Neuronal stem cell (in vitro differentiated cells): ENCODE measurements at places on chromosomes 3 and 15.

- DNase-seq, result no peak
Measured at GRCh38 chr15:63759752-63760151, 74.0 kb downstream of the HERC1 start.

DNA sequence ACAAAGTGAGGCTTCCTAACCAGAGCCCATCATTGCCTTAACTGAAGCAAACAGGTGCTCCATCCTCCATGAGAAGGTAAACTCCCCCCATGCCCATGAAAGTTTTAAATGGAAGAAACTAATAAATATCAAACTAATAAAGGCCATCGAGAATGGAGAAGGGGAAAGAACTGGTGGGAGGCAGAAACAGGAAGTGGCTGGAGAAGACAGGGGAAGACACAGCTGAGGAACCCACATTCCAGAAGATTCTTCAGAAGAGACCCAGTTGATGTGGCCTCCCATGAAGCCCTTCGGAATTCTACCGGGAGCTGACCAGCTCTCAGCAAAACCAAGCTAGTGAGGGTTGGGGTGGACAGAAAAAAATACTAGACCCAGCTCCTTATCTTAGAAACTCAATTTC, 41.6 kb downstream of the SH3BP5 start:
- DNase-seq, result no peak

- no peak for DNase-seq
Measured at GRCh38 chr3:141410408-141410807, 42.1 kb downstream of the ZBTB38 start.

- no peak for DNase-seq
Measured at GRCh38 chr3:55089211-55089610, 161.4 kb upstream of the LRTM1 start.

DNA sequence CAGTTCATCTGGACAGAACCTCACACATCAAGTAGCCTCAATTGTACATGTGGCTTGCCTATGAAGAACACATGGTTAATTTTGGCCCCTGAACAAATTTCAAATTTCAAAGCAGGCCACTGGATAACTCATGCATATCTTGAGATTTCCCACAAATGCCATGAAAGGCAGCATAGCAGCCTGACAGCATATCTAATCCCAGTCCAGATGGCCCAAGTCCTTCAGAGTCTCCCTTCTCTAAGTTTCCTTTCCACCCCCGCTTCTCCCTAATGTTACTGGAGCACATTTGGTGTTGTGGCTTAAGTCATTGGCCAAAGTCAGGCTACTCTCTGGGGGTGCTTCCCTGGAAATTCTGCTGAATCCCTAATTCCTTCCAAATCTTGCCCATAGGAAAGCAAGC, 53.8 kb upstream of the COL6A6 start:
- no peak for DNase-seq

DNA sequence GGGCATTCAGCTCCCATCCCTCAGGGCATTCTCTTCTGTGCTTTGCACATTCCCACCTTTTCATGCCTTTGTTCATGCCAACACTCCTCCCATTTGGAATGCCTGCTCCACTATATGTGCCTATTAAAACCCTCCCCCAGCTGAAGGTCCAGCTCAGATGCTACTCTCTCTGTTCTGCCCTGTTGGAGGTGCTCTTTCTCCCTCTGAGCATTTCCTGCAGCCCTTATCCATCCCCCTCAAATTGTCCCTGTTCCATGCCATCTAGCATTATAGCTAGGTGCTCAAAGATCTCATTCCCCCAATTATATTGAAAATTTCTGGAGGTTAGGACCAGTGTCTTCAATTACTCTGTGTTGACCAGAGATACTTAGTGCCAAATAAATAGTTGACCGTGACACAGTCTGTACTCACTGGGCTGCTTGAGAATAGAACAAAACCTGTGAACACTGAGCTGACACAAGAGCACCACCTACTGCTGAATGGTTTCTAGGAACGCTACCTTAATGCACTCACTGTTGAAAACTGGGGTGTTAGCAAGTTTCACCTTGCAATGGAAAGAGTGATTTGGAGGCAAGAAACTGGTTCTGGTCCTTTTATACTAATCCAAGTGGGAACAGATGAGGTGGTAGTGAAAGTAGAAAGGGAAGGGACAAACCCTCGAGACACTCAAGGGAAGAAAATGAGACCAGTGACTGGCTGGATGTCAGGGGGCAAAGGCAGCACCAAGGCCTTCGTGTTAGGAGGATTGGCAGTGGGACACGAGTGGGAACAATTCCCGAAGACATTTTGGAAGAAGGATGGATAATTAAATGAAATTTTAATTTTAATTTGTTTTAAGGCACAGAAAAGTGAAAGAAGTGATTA, 289.8 kb upstream of the ROPN1 start:
- no peak for DNase-seq

DNA sequence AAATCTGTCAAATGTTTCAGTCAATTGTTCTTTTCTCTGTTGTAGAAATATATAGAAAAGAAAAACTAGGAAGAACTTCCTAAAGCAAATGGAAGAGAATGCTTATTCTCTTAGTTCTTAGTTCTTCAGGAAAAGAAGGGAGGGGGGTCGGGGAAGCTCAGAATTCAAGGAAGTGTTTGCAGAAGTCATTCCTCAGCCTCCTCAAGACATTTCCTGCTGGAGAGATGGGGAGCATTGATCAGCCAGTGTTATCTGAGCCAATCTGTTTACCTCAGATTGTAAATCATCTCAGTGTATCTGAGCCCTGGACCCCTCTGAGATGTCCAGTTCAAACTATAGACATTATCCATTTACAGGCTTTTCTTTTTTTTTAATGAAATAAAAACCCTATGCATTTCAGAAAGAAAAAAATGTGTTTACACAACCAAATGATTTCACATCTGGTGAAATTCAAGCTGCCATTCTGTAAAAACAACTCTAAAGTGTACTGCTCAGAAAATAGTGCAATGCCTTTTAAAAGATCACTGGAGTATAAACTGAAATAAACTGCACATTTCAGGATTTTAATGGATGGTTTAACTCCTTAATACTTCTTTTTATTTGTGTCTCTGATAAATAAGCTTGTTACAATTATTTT, 460.7 kb downstream of the ROBO1 start:
- DNase-seq, result no peak

- no peak for DNase-seq
Measured at GRCh38 chr3:32531010-32531647, 28.5 kb upstream of the CMTM6 start.

GRCh38 chr3:122679882-122680474, 661 bp upstream of the PARP14 start:
- no peak for DNase-seq

DNA sequence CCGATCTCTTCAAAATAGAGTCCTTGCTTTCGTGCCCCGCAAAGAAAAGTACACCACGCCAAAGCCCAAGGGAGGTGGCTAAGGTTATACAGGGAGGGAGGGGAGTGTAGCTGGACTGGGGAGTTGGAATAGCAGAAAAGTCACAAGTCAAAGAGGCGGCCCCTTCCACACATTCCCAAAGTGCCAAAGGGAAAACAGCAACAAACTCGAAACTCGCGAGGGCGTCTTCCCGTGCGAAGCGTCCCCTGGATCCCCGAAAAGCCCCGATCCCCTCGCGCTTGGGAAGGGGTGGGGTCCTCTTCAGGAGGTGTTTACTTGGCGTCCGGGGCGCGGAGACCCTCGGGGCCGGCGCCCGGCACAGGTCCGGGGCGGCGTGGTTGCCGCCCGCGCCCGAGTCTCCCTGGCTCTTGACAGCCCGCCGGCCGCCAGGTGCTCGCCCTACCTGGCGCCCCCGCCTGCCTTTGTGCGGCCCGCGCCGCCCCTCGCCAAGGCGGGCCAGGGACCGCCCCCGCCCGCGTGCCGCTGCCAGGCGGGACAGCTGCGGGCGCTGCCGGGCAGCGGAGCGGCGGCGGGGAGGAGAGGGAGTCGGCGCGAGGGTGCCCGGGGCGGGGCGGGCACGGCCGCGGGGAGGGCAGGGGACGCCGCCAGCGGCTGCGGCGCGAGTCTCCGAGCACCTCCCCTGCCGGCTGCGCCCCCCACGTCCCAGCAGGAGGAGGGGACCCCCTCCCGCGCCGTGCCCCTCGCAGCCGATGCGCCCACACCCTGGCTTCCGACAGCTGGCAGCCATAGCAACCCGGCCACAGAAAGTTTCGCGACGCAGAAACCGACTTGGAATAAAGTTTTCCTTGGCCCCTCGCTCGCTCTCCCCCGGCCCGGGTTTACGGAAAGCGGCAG, 966 bp downstream of the MYO1E start:
- DNase-seq, result no peak

GRCh38 chr15:75104804-75105557, 81.6 kb downstream of the PPCDC start:
- no peak for DNase-seq

- no peak for DNase-seq
Measured at GRCh38 chr3:133254716-133255115, 145.1 kb upstream of the BFSP2 start.

- no peak for DNase-seq
Measured at GRCh38 chr3:116265320-116265695, 180.0 kb downstream of the LSAMP start.

DNA sequence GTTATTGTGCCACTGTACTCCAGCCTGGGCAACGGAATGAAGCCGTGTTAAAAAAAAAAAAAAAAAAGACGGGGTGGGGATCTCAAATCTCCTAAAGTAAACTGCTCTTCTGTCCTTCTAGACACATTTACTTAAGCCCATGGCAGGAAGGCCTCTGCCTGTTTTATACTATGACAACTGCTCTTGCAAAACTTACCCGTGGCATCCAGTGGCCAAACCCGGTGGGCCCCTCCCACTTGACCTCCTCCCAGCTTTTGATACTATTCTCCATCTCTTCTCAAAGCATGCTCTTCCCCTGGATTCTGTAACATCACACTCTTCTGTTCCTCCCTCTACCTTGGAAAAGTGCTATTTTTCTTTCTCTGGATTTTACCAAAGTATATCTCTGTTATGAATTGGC, 112.2 kb downstream of the RFTN1 start:
- DNase-seq, result no peak

- no peak for DNase-seq
Measured at GRCh38 chr3:35647461-35647860, 8.1 kb downstream of the ARPP21 start.

DNA sequence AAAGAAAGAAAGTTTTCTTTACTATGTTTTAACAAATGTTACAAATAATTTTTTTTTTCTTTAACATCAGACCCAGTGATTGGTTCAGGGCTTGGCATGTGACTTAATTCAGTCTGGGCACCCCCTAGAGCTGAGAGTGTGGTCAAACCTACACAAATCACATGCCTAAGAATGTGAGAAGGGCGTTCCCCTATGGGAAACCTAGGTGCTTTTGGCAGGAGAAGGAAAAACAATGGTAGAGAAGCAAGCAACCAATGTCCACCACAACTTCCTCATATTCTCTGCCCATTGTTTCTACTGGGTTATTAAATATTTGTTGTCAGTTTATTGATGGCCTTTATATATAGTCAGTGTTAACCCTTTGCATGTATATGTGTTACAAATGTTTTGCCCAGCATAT, 21.4 kb upstream of the PIAS1 start:
- DNase-seq, result no peak

DNA sequence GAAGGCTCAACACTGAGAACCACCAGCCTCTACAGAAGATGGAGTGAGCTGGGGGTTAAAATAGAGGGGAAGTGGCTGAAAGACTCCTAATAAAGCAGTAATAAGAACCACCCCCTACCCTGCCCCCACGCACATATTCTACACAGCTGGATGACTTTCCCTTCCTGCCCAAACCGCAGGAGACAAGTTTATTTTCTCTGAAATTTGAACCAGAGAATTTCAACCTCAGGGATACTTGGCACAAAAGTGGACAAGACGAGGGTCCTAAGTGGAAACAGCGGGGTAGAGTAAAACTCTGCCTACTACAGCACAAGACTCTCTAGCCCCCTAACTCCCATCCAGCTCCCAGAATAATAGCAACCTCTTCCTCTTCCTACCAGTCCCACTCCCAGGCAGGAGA, 28.4 kb downstream of the USF3 start:
- no peak for DNase-seq

- DNase-seq, result no peak
Measured at GRCh38 chr3:15443826-15444524, 16.6 kb downstream of the EAF1 start.

- no peak for DNase-seq
Measured at GRCh38 chr3:44885618-44886017, 11.2 kb downstream of the TGM4 start.

DNA sequence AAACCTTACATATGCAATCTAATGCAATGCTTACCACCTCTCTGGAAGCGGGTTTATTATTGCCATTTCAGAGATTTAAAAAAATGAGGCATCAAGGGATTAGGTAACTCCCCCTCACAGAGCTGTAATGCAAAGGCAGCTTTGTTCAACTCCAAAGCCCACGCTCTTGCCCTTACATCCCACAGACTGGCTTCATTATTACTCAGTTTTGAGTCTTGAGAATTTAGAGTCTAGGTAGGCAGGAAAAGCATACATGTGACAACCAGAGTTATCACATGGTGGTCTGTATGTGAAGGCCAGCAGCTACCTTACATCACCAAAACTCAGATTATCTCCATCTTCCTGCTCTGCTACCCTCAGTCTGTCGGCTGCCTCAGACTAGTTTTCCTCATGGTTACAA, 326.9 kb downstream of the UACA start:
- DNase-seq, result no peak

DNA sequence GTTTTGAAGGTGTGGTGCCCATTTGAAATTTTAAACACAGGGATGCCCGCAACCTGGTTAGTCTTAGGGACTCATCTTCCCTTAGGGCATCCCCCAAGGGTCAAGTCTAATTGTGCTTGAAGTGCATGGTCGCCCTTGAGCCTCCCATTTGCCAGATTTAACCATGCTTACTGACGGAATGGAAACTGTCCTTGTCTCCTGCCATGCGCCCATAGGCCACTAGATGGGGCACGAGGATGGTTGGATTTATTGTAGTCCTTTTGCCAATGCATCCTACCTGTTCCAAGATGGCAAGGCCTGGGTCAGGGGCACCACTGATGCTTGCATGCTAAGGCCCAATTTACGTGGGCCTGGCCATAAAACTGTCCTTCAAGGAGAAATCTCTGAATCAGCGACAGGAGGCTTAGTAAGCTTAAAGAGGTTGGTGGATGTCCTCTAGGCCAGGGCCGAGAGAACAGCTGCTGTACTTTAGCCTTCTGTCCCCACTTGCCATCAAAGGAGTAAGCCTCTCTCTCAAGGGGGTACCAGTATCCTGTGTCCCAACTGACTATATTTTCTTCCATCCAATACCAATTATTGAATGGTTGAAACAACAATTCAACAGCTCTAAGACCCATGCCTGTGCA, 355.4 kb downstream of the OTOL1 start:
- peak; percentile 37 for DNase-seq

- DNase-seq, result no peak
Measured at GRCh38 chr3:74920721-74921350, 306.4 kb upstream of the CNTN3 start.

DNA sequence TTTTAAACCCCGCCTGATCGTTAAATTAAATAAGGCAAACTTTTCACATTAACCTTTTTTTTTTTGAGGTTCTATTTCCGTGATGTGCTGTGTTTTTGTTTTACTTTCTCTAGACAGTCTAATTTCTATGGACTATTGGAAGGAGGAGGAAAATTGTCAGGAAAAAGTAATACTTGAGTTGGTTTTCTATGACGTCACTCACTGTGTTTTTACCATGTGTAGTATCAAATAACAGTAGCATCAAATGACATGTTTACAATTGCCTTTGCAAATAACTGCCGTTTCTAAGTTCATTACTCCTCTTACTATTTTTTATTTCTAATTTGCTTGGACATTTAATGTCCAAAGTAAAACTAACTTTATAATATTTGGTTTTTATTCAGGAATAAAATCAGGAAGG, 32.3 kb downstream of the MYO1E start:
- no peak for DNase-seq
